Stimulated activated CD4-positive, alpha-beta T cell treated with anti-CD3 and anti-CD28 coated beads, Interleukin-15, amount 100 ng/mL, for 1 hour (primary cell): ENCODE measurements at places on chromosomes 12 and 14.

GRCh38 chr12:51867796-51868428 lies 19.4 kb upstream of the FIGNL2 start:
- no peak for DNase-seq

DNA sequence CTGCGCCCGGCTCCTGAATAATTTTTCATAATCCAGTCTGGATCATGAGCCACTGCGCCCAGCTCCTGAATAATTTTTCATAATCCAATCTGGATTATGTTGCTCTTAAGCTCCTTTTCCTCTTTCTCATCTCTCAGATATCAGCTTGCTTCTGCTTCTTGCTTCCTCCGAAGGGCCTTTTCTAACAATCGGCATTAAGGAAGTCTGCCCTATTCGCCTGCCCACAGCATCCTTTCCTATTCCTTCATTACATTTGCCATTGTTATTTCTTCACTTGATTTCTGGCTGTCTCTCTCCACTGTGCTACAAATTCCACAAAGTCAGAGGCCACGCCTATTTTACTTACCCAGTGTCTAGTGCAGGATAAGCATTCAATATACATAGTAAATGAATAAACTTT lies 83.5 kb downstream of the TTC7B start:
- no peak for DNase-seq

DNA sequence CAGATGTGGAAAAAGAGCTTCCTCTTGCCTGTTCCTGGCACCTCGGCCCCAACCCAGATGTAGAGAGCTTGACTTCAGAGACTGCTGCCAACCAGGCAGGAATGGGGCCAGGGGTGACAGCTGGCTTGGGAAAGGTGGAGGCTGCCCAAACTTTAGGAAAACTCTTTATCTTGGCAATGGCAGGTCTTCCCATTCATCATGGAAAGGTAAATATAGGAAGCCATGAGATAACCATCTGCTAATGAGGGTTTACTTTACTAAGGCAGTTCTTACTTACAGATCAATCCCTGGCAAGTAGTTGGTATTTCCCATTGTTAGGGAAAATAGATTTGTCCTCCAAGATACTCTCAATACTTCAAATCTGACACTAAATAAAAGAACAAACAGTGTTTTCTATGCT lies 143.1 kb upstream of the NUDT4 start:
- DNase-seq: no peak

GRCh38 chr12:99110868-99111267 lies 465.8 kb downstream of the APAF1 start:
- DNase-seq: no peak

DNA sequence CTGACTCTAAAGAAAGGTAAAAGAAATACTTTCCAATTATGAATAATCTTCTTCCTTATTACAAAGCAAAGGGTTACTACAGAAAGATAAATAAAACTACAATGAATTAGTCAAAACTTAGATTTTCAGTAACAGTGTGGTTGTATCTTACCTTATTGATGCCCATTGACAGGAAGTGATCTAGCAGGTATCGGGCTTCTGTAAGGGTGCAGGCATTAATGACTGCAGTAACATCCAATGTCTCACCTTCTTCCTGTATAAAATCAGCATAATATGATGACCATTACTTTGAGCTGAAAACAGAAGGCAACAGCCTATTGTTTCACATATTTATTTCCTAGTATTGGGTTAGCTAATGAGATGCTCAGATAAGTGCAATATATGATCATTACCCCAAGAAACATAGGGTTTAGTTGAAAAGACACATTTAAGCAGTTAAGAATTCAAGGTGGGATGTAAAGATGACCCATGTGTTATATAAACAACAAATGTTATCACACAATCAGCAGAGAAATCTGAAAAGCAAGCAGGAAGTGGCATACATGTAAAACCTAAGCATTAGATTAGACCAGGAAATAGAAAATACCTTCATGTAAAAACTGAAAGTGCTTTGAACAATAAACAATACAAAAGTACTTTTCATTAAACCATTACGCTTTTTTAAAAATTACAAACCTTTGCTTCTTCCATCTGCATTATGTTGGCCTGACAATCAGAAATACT lies 111.2 kb downstream of the KIF21A start:
- no peak for DNase-seq

DNA sequence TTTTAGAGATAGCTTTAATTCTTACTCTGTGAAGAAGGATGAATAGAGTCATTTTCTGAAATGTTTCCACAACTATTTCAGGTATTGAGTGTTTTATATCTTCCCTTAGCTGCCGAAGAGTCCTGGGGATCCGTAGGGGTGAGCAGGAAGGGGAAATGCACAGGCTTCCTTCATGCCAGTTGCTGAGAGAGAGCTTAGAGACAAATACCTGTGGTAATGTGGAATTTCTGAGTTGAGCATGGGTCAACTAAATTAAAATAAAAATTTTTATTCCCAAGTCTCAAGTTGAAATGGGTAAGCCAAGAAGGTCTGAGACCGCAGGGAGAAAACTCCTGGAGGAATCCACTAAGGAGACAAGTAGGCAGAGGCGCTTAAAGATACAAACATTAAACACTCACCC lies 185.7 kb downstream of the DAD1 start:
- DNase-seq: no peak

GRCh38 chr12:31959161-31959700 lies at the start of gene RESF1:
RESF1 (plus strand) TSS chr12:31959415; CDS start chr12:31980956, 21,541 bp downstream.
- DNase-seq: peak; percentile 69

GRCh38 chr14:95679998-95680735 lies 6.1 kb upstream of the TCL1B start:
- DNase-seq: no peak

DNA sequence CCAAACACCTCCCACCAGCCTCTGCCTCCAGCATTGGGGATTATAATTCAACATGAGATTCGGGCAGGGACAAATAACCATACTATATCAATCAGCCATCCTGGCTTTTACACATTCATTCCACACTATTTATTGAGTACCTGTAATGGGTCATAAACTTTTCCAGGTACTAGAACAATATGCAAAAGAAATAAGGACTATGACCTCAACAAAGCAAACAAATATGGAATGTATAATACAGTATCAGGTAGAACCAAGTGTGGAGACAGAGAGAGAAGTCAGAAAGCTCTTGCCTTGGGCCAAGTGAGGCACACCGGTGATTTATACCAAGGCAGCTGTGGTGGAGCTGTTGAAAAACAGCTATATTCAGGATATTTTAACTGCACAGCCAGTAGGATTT lies 116.3 kb downstream of the TSPAN8 start:
- DNase-seq: no peak

DNA sequence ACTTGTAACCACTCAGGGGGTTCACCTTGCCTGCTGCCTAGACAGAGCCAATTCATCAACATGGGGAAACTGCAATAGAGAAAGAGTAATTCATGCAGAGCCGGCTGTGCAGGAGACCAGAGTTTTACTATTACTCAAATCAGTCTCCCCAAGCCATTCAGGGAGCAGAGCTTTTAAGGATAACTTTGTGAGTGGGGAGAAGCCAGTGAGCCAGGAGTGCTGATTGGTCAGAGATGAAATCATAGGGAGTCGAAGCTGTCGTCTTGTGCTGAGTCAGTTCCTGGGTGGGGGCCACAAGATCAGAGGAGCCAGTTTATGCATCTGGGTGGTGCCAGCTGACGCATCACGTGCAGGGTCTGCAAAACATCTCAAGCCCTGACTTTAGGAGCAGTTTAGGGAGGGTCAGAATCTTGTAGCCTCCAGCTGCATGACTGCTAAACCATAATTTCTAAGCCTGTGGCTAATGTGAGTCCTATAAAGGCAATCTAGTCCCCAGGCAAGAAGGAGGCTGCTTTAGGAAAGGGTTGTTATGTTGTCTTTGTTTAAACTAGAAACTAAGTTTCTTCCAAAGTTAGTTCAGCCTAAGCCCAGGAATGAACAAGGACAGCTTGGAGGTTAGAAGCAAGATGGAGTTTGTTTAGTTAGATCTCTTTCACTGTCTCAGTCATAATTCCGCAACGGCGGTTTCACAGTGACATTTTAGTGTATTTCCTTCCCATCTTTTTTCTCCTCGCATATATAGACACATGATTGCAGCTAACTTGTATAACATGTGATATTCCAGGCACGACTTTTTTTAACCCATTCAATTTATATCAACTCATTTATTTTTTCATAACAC lies 68.9 kb upstream of the NCOR2 start:
- DNase-seq: no peak

DNA sequence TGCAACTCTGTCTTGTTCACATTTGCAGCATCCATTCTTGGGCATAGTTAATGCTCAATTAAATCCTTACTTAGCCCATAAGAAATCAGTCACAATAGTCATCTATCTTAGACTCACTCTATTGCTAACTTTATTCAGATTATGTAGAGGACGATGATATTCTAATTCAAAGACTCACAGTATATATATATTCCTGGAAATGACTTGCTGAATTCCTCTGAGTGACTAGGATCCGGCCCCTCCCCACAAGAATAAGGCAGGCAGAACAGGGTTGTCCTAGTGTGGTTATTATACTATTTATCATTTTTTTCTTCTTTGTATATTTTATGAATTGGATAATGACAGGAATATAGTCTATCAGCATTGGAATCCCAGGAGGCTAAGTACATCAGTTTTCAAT lies 275.1 kb downstream of the TMTC2 start:
- no peak for DNase-seq

- no peak for DNase-seq
These were observed 638.5 kb downstream of the MED13L start for GRCh38 chr12:115638733-115639647.

GRCh38 chr14:105138551-105139111 lies 29.9 kb downstream of the JAG2 start:
- no peak for DNase-seq

DNA sequence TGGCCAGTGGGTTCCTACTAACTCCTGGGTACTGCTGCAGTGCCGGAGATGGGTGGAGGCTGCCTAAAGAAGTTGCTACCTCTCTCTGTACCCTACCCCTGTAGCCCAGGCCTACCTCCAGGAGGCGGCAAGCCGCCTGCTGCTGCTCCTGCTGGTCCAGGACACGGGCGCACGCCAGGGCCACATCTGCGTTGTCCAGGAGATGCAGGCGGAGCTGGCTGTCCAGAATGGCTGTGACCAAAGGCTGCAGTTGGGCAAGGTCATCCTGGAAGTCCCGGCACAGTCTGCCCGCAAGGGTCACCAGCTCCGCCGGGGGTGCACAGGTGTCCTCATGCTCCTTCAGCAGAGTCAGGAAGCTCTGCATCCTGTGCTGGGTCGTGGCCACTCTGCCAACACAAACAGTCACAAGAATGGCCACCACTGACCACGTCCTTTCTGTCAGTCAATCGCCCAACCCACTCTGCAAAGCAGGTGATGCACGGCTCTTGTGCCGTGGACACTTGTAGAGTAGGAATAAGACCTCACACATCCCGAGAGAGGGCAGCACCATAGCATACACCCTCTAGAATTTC lies 1.6 kb downstream of the ANHX start:
- DNase-seq: no peak

- no peak for DNase-seq
These were observed 382.3 kb downstream of the PCNX1 start for GRCh38 chr14:71289536-71289935.

- DNase-seq: no peak
These were observed 299.8 kb downstream of the RPS29 start for GRCh38 chr14:49286257-49286983.

DNA sequence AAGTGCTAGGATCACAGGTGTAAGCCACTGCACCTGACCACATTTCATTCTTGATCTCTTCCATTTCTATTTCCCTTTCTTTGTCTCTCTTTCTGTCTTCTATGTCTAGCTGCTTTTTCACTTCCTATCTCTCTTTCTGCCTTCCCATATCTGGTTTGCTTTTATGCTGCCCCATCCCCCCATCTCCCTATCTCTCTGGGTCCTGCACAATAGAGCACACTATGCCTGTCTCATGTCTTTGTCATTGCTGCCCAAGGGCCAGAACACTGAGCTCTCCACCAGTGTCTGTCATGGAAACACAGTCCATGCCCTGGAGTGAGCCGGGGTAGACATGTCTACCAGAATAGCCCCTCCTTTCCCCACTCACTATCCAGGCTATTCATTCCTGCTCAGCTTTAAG lies 12.3 kb upstream of the RARG start:
- DNase-seq: no peak

DNA sequence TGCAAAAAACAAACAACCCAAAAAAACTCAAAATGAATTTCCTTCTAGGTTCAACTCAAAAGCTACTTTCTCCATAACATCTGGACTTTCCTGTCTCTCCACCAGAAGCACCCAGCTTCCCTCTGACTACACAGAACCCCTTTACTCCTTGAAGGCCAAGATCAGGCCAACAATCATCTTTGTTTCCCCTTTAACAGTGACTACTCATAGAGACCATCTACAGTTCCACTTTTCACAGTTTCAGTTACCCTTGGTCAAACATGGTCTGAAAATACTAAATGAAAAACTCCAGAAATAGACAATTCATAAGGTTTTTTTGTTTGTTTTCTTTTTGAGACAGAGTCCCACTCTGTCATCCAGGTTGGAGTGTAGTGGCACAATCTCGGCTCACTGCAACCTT lies 11.8 kb downstream of the GCH1 start:
- DNase-seq: no peak

- no peak for DNase-seq
These were observed 124.0 kb downstream of the ARID2 start for GRCh38 chr12:45853550-45853949.

DNA sequence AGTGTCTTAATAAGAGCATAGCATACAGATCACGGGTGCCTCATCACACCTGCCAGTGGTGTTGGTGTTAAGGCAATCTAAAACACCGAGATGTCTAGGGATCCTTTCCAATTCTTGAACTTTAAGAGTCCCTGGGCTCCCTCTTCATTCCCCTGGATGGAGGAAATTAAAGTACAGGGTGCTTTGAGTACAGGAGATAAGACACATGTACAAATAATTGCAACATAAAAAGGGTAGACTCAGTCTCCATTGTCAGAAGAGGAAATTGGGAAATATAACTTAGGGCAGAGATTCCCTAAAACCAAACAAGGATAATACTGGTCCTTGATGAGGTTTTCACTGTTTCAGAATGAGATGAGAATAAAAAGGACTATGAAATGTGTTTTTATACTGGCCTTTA lies 34.9 kb downstream of the SCFD1 start:
- DNase-seq: no peak

- no peak for DNase-seq
These were observed 1.2 kb downstream of the PIK3C2G start for GRCh38 chr12:18262514-18262913.

DNA sequence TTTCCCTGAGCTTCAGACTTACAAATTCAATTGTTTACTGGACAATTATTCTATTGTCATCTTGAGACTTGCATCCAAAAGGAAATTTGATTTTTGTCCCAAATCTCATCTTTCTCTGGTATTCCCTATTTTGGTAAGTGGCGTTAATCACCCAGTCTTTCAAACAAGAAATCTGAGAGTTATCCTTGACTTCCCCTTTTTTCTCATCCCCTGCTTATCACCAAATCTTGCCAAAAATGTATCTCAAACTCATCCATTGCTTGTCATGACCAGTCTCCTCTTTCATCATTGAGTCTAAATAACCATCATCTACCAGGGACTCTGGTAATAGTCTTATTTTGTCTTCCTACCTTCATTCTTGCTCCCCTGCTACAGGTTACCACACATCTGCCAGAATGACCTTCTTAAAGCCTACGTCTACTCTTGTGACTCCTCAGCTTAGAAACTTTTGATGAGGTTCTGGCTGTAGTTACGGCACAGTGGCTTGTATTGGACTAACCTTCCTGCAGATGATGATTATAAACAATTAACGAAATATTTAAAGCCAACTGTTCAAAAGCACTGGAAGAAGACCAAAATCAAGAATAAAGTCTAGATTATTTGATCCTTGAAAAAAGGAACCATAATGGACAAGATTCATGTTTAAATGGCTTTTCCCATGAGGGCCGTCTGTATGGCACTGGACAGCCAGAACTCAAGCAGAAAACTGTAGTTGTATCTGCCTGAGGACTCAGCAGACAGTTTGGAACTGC lies 9.0 kb upstream of the ANO2 start:
- DNase-seq: no peak

GRCh38 chr14:93137864-93138263 lies 22.1 kb upstream of the ITPK1 start:
- no peak for DNase-seq
